Activated CD4-positive, alpha-beta T cell treated with anti-CD3 and anti-CD28 coated beads, Interleukin-2, Interleukin-4, amounts not matched to agents 100 ng/mL and 50 ng/mL, durations not matched to agents 16 hours and 8 hours (primary cell): ENCODE measurements at places on chromosomes 13 and 19.

GRCh38 chr19:31749231-31749630 lies 400.0 kb upstream of the TSHZ3 start:
- no peak for DNase-seq

DNA sequence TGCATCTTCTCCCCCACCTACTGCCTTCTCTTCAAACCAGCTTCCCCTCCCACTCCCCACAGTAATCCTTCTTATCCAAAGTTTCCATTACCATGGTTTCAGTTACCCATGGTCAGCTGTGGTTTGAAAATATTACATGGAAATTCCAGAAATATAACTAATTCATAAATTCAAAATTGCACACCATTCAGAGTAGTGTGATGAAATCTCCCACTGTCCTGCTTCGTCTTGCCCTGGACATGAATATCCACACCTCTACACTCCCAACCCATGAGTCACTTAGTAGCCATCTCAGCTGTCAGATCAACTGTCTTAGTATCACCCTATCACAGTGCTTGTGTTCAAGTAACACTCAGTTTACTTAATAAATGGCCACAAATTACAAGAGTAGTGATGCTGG lies 3.8 kb upstream of the KCTD12 start:
- no peak for DNase-seq

DNA sequence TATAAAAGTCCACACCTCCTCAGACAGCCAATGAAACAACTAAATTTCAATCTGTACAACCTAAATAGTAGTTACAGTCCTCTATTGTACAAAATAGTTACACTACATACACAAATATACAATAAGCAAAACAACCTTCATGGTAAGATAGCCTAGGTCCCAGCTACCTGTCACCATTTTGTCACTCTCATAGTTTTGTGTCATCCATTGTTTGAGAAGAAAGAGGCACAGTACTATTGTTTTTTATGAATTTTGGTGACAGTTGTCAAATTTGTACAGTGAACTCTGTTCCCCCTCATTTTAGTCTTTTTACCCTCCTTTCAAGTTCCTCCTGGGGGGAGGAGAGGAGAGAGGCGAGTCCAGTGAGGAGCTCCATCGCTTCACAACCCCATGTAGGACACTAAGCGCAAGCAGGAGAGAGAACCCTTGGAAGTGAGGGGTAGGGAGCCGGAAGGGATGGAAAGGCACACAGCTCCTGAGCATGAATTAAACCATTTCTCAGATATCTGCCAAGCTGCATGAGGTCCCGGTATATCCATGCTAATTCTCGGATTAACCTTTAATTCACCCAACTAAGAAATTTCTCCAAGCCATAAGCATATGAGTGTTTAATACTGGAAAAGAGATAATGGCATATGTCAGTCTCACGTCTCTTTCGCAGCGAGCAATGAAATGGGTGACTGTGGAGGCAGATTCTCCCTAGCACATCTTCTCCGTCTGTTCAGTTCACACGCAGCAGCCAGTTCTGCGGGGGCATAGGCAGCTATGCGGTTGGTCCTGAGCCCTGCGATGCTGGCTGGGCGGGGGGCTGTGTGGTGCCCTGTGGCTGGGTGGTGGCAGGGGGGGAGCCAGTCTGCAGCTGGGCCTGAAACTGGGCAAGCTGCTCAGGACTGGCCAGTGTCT lies 60.5 kb downstream of the SERP2 start:
- DNase-seq = no peak

GRCh38 chr13:62057286-62057685 lies 641.6 kb upstream of the PCDH20 start:
- DNase-seq = no peak

GRCh38 chr19:21047716-21048115 lies 27.3 kb downstream of the ZNF430 start:
- no peak for DNase-seq

- peak; percentile 99 for DNase-seq
Measured at GRCh38 chr19:49451430-49452181, at the start of gene PIH1D1. TSS of gene PIH1D1 (minus strand) at chr19:49451814. CDS start at chr19:49451574, 240 bp downstream.

GRCh38 chr13:24168979-24169378 lies 8.5 kb downstream of the SPATA13 start:
- no peak for DNase-seq

GRCh38 chr13:97716746-97717145 lies 236.7 kb upstream of the IPO5 start:
- no peak for DNase-seq

DNA sequence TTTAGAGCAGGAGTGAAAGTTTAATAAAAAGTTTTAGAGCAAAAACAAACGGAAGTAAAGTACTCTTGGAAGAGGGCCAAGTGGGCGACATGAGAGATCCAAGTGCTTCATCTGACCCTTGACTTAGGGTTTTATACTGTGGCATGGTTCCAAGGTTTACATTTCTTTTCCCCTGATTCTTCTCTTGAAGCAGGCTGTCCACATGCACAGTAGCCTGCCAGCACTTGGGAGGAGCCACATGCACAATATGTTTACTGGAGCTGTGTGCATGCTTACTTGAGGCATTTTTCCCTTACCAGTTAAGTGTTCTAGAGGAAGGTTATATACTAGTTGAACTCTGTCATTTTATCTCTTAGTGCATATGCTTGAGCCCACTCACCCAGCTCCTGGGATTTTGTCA lies 295.6 kb downstream of the TBC1D4 start:
- DNase-seq = no peak

- no peak for DNase-seq
Measured at GRCh38 chr19:5536337-5536894, 31.3 kb downstream of the TINCR start.

GRCh38 chr13:47832458-47832972 lies 168.6 kb downstream of the SUCLA2 start:
- no peak for DNase-seq

DNA sequence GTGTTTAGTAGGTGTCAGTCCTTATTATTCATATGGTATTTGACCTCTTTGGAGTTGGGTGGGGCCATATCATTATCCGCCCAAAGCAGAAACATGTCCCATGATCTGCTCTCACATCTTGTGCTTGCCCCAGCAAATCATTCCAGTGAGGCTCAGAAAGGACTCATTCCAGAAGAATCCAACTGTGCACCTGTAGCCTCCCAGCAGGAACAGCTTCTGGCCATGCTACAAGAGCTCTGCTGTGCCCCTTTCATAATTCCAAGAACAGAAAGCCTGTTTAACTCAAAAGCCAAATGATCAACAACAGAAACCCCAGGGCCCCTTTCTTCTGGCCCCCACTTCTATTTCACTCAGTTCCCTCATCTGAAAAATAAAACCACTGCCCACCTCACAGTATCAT lies 673.1 kb downstream of the DIAPH3 start:
- no peak for DNase-seq

- DNase-seq = no peak
Measured at GRCh38 chr13:29753618-29754472, 96.6 kb downstream of the UBL3 start.

DNA sequence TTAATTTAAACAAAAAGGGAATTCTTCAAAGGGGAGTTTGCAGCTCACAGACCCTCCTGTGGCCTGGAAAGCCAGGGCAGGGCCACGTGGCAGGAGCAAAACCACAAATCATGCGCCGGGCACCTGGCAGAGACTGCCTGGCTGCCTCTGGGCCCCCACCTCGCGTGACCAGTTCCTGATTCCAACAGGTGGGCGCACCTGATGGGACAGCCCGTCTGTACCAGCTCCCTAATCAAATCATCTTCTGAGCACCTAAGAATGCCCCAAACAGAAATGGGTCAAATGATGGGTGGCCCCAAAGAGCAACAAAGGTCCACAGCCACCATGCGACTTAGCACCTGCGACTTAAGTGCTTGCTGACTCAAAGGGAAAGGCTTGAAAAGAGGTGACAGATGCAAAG lies 9.2 kb downstream of the TMTC4 start:
- no peak for DNase-seq

- no peak for DNase-seq
Measured at GRCh38 chr19:49415102-49415809, 8.0 kb downstream of the PTH2 start.

DNA sequence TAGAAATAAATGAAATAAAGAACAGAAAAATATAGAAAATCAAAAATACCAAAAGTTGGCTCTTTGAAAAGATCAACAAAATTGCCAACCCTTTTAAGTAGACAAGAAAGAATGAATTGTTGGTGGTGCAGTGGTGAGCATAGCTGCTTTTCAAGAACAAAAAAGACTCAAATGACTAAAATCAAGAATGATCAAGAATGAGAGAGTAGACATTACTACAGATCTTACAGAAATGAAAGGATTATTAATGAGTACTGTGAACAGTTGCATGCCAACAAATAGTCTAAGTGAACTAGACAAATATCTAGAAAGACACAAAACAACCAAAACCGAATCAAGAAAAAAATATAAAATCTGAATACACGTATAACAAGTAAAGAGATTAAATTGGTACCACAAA lies 53.9 kb downstream of the FNDC3A start:
- peak; percentile 35 for DNase-seq

DNA sequence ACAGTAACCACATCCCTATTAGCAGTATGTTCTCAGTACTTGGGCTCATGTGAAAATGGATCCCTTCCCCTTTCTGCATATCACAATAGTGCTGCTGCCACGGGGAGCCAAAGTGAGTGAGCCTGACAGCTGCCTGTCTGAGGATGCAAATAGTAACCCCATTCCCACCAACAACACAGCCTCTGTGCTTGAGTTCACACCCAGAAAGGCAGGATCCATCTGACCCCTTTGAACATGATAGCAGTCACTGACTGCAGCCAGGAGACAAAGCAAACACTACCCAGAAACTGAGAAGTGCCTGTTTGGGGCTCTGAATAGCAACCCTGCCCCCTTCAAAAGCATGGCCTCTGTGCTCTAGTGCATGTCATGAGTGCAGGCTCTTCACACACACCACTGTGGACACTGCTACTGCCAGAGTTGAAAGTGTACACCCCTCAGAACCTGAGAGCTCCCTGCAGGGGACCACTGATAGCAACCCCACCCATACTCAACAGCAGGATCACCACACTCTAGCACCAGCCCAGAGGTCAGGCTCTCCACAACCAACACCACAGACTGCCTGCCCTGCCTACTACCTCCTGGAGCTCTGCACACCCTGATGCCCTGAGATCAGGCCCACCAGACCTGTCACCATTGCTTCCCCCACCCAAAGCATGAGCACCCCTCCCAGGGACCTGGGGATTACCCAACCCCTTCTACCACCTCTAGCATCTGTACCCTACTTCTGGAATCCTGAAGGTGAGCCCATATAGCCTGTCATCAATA lies 1563.5 kb upstream of the PRR20A start:
- DNase-seq = no peak

- DNase-seq = no peak
Measured at GRCh38 chr13:37811441-37811840, 58.1 kb downstream of the TRPC4 start.

DNA sequence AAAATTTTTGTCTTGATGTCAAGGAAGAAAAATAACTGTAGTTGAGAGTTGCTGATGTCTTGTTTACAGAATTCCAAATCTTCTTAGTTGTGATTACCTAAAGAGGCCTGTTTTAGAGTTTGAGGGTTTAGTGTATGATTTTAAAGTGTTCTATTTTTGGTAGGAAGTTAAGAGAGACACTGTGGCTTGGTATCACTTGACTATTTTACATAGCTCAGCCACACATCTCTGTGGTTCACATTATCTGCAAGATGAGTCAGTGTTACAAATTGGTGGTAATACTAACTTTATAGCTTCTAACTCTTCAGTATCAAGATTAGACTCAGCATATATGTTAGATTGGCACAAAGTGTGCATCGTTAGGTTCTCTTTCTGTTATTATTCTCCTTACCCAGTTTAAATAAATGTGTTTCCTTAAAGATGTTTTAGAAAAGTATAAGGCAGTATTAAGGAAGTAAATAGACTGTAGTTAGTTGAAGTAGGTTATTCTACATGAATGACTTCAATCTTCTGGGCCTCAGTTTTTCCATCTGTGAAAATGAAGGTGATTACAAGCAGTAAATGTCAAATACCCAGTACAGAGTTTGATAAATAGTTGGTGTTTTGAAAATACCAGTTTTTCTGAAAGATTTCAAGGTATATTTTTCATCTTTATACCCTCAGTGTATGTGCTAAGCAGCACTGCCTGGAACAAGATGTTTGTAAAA lies 33.4 kb downstream of the COG6 start:
- DNase-seq = peak; percentile 27

GRCh38 chr13:24694907-24695306 lies 14.7 kb downstream of the ATP12A start:
- DNase-seq = no peak

GRCh38 chr19:14830702-14831101 lies 4.3 kb downstream of the OR7A5 start:
- DNase-seq = no peak

GRCh38 chr13:87827479-87827878 lies 156.3 kb downstream of the SLITRK5 start:
- no peak for DNase-seq

DNA sequence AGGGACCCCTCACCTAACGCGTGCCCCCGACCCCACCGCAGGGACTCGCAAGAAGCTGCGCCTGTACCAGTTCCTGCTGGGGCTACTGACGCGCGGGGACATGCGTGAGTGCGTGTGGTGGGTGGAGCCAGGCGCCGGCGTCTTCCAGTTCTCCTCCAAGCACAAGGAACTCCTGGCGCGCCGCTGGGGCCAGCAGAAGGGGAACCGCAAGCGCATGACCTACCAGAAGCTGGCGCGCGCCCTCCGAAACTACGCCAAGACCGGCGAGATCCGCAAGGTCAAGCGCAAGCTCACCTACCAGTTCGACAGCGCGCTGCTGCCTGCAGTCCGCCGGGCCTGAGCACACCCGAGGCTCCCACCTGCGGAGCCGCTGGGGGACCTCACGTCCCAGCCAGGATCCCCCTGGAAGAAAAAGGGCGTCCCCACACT lies 4.7 kb upstream of the MYBPC2 start:
- DNase-seq = no peak

- no peak for DNase-seq
Measured at GRCh38 chr19:7947939-7948338, 4.5 kb upstream of the TIMM44 start.

DNA sequence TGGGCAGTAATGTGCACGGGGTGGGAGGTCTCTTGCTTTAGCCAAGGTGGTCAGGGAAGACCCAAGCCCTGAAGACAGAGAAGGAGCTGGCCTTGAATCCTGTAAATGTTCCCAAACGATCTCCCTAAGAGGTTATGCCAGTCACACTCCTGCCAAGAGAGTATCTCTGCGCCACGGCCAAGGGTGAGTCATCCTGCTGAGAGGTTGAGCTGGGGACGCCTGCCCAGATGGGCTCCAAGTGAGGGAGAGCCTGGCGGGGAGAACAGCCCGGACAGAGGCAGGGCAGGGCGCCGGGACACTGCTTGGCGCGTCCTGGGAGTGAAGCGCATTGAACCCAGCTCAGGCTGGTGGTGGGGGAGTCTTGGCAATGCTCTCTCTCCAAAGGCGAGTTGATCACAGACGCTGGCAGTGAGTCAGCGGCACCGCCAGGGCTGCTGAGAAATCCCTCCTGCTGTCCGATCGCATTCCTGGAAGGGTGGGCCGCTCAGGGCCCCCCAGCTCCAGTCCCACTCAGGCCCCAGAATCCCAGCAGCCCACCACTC lies 16.4 kb downstream of the SULT2B1 start:
- no peak for DNase-seq

- DNase-seq = peak; percentile 55
Measured at GRCh38 chr19:53772943-53773342, 51.2 kb downstream of the NLRP12 start.

GRCh38 chr13:94706101-94706842 lies 6.1 kb downstream of the SOX21 start:
- DNase-seq = no peak

GRCh38 chr13:21124852-21125251 lies 51.5 kb downstream of the SKA3 start:
- no peak for DNase-seq

GRCh38 chr19:40383668-40384248 lies 6.2 kb downstream of the HIPK4 start:
- no peak for DNase-seq
